ENCODE measurements at places on chromosomes 1 and 21.
A peak's percentile ranks its signal among the peaks of the same experiment; 100 is the strongest.

GRCh38 chr1:19045898-19046880 is 89.7 kb upstream of the IFFO2 start:
- DNase-seq: no peak

GRCh38 chr1:117925981-117926380 is 3.4 kb downstream of the GDAP2 start:
- DNase-seq: no peak

DNA sequence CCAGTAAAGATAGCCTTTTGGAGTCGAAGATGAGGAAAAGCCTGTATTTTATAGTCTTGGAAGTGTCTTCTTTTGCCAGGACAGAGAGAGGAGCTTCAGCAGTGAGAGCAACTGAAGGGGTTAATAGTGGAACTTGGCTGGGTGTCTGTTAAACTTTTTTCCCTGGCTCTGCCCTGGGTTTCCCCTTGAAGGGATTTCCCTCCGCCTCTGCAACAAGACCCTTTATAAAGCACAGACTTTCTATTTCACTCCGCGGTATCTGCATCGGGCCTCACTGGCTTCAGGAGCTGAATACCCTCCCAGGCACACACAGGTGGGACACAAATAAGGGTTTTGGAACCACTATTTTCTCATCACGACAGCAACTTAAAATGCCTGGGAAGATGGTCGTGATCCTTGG is at the start of gene VCAM1:
Gene VCAM1 (plus strand): TSS at position 253 of the 400 bp plus-strand sequence. CDS start 119 bp downstream, at position 372.
- no peak for DNase-seq

- DNase-seq: no peak
Measured at GRCh38 chr1:185017966-185018365, 27.4 kb upstream of the RNF2 start.

DNA sequence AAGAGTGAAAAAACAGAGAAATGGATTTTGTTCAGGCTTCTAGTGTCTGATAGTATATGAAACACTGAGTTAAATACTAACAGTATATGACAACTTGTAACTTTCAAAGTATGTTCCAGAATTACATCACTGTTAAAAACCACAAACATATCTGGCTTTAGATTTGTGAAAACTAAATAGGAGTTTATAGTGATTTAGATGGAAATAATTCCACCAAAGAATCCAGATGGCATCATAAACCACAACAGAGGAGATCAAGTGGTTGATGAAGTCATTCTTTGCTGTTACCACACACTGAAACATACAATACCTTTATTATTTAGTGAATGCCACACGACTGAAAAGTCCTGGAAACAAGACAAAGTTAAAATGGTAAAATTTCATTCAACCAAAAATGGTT is 37.2 kb downstream of the ALG14 start:
- no peak for DNase-seq

DNA sequence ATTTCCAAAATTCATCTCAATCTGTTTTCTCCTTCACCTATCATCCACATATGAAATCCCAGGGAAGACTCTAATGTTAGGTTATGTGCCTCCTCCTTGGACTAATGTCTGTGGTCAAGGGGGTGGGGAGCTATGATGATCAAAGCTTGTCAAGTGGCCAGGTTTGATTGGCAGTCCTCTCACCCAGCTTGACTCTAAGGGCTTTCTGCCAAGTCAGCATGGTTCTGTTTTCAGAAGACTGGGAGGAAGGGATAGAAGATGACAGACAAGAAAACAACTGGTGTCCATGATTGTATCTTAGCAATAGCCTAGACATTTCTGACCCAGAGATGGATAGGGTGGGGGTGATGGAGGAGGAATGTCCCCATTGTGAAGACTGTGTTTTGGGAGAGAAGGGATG is 9.1 kb upstream of the THEM5 start:
- no peak for DNase-seq

- DNase-seq: no peak
Measured at GRCh38 chr21:31406510-31406909, 62.4 kb upstream of the TIAM1 start.

DNA sequence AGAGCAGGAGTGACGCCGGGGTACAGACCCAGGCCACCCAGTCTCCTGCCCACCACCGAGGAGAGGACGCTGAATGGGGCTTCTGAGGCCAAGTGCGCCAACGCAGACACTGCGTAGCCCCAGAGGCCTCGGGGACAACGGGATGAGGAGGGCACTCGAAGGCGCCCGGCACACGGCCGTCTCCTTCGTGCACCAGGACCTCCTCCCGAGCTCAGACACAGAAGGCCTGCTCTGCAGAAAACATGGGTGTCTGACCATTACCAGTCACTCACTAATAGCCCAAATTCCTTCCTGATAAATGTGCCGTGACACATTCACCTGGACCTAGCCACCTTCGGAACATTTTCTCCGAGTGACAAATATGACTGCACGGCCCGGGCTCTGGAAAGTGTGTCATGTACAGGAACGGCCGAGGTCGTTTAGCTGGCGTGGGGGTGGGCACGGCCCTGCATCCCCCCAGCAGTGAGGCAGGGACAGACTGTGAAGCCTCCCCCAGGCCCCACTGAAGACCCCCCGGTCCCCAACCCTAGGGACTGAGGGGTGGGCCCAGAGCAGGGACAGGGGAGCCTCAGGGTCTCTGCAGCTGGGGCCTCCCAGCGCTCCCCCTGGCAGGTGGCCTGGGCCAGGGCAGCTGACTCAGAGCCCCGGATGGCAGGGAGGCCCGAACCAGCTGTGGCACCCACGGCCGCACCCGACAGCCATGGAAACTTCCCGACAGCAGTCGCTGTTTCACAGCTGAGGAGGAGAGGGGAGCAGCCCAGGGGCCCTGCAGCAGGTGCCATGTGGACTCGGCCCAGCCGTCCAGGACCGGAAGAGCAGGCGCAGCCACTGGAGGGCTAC is 16.7 kb upstream of the COL6A2 start:
- no peak for DNase-seq

- DNase-seq: peak; percentile 62
Measured at GRCh38 chr1:82225421-82226185, 424.9 kb downstream of the ADGRL2 start.

GRCh38 chr1:14339288-14339687 is 259.2 kb upstream of the KAZN start:
- DNase-seq: no peak

GRCh38 chr1:248593226-248593625 is 4.3 kb downstream of the OR2T10 start:
- no peak for DNase-seq

GRCh38 chr1:218739426-218739825 is 394.3 kb downstream of the TGFB2 start:
- DNase-seq: no peak

GRCh38 chr1:164064501-164064900 is 494.5 kb upstream of the PBX1 start:
- DNase-seq: no peak

DNA sequence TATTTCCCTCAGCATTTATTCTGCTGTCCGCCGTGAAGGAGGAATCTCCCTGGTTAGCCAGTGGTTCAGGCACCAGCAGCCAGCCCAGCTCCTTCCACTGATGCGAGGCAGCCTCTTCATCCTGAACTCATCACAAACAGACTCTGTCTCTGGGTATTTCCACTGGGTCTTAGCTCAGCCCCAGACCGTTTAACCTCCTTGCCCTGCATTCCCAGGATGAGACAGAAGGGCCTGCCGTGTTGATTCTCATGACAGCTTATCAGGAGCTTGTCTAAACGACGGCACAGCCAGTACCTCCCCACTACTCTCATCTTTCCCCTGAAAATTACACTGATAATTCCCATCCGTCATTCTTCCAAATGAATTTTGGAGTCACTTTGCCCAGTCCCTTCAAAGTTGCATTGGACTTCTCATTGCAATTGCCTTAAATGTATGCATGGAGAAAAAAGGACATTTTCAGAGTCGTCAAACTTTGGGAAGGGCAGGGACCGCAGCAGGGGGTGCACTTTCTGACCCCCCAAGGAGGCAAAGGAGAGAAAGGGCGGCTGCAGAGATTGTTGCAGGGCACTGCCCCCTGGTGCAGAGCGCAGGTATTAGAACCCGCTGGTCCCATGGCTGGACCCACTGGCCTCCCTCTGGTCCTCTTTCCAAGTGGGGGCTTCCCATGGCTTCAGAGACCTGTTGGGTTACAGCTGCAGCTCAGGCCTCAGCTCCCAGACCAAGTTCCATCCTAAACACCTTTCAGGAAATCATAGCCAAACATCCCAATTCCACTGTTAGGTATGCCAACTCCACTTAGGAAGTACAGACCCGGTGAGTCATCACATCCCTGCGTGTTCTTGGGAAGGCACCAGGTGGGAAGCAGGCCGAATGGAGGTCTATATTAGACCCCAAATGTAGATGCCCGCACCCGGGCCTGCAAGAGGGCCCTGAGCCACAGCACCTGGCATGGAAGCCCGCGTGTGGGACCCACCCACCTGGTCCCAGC is 3.7 kb upstream of the MEGF6 start:
- no peak for DNase-seq

DNA sequence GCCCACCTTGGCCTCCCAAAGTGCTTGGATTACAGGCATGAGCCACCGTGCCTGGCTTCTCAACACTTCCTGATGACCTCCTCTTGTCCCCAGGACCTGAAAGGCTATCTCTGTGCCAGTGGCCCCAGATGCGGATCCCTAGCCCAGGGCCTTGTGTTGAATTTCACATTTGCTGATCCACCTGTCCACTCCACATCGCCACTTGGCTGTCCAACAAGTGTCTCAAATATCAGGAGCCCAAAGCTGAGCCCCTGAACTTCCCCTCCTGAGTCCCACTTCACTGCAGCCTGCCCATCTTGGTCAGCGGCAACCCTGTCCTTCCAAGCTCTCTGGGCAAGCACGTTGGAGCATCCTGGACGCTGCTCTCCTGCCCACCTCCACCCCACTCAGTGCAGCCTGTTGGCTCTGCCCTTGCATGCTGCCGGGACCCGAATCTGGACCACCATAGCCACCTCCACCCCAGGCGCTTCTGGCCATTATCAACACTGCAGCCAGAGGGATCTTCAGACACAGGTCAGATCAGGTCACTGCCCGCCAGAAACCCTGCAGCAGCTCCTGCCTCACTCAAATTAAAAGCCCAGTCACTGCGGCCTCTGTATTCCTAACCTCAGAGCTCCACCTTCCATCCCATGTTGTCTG is 352.5 kb upstream of the VAMP3 start:
- DNase-seq: no peak

DNA sequence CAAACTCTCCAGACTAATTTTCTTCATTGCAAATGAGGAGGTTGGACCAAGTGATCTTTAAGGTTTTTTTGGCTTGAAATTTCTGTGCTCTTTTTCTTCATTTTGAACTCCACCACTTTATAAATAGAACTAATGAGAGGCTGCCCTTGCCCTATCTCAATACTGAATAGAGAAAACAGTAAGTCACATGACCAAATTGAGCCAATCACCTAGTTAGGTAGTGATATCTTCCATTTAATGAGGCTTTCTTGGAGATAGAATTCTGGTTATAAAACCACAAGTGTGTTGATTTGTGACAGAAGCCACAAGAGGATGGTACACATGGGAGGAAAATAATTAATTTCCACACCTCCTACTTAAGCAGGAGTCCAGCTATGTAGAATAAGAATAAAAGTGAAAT is 263.4 kb upstream of the SNX7 start:
- no peak for DNase-seq

DNA sequence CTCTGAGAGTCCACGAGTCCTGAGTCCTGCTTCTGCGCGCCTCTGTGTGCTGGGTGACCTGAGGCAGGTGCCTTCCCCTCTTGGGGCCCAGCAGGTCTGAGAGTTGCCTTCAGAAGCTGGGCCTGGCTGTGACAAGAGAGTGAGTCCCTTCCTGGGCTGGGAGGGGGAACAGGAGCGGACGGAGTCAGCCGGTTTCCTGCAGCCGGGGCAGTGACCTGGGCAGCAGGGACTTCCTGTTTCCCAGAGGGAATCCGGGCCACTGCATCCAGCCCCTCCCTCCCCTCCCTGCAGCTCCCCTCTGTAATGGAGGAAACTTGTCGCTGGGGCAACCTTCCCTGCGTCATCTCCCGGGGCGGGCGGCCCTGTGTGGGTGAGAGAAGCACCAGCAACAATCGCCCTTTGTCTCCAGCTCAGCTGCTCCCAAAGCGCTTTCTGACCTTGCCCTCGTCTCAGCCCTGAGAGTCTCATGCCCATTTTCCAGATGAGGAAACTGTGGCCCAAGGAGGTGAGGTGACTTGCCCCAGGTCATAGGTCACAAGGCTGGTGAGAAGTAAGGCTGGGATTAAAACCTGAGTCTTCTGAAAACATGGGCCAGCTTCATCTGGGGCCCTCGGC is 61.1 kb downstream of the SDC3 start:
- no peak for DNase-seq

- no peak for DNase-seq
Measured at GRCh38 chr1:116521186-116521585, 49.6 kb downstream of the CD58 start.

DNA sequence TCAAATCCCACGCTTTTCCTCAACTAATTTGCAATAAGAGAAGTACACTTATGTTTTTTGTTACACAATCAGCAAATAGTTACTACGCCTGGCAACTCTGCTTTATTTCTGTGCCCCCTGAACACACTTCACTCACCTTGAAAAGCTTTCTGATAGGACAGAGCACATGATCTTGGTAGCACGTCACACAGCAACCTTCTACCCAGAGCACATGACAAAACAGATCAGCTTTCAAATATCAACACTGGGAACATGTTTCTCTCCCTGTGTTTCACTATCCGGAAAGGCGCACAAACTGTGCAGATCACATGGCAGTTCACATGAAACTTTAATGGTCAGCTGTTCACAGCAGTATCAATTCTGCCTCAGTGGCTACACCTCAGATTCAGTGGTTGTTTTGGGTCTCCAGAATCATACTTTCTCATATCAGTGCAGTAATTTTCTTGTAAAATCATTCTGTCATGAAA is 2.2 kb downstream of the SLC19A2 start:
- peak; percentile 34 for DNase-seq

- no peak for DNase-seq
Measured at GRCh38 chr1:156652992-156653355, 11.1 kb downstream of the BCAN start.

DNA sequence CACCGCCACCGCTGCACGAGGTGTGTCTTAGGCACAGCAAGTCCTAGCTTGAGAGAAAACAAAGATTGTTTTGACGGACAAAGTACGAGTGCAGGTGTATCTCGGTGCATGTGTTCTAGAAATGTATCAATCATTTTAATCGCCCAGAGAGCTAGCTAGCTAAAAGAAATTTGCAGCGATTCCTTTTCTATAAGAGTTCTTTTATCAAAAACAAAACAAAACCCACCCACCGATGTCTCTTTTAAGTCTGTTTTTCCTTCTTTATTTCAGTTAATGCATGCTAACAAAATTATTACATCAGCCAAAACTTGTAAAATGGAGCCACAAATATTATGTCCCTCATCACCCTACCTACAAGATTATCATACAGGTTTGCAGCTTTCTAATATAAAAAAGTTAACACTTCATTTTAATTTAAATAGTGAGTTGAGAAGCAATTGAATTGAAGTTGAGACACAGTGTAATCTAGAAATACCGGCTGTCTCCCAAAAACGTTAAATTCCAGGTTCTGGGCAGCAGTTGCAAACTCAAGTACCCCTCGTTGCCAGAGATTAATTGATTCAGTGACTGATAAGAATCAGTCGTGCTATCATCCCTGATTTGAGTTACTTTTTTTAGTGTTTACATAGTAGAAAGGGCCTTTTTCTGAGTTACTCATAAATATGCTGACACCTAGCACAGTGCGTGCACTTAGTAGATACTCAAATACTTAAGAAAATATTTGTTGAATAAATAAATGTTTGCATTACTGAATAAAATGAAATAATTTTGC is 1.5 kb upstream of the SYDE2 start:
- no peak for DNase-seq

Data from NCI-H2081 (cell line).